NB4 (cell line): ENCODE measurements at places on chromosomes 1 and 21.

DNA sequence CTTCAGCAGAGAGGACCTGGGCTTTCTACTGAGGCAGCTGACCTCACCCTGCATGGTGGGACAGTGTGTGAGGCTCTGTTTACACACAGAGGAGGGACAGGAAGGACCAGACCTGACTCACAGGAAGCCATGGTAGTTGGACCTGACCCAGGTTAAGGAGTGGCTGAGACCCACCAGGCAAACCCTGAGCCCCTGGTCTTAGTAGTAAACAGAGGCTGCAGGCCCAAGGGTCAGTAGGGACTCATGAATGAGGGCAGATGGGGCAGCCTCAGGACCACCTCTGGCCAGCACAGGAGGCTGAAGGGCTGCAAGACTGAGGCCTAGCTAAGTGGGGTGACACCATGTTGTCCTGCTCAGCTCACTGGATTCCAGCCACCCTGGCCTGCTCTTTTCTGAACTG lies 273.2 kb downstream of the GRIK3 start:
- no peak for DNase-seq

- peak; percentile 48 for DNase-seq
These were observed 10.0 kb upstream of the C1orf115 start for GRCh38 chr1:220680085-220680687.

DNA sequence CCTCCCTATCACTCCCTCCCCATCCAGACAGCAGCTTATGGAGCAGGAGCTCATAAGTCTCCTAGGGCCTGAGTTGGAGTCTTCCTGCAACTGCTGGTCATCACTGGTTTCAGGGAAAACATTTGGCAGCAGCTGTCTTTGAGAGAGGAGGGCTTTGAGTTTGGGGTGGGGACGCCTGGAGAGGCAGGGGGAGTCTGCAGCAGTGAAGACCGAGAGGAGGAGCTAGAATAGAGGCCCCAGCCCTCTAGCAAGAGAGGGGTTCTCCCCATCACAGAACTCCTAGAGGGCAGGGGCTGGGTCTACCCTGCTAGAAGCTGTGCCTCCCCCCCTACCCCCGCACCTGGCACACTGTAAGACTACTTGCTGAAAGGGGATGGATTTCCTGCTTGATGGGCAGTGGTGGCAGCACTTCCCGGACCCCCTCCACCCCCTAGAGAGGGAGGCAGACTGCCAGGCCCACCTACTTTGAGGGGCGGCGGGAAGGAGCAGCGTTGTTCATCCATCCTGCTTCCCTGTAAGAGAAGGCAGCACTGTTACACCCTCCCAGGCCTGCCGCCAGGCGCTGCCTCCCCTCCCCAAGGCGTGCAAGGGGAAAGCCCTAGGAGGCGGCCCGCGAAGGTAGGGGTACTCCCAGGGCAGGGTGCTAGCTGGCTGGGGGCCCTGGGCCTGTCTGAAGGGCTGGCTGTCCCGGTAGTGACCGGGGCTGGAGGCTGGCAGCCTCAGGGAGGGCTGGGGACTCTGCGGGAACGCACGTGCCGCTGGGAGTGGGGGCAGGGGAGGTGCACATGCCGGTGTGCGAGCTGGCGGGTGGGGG lies 50.4 kb downstream of the RAP1GAP start:
- no peak for DNase-seq

- DNase-seq = peak; percentile 84
These were observed 1.7 kb upstream of the KIF26B start for GRCh38 chr1:245153081-245153551.

- DNase-seq = peak; percentile 82
These were observed 32.6 kb downstream of the UTP25 start for GRCh38 chr1:209860293-209860881.

DNA sequence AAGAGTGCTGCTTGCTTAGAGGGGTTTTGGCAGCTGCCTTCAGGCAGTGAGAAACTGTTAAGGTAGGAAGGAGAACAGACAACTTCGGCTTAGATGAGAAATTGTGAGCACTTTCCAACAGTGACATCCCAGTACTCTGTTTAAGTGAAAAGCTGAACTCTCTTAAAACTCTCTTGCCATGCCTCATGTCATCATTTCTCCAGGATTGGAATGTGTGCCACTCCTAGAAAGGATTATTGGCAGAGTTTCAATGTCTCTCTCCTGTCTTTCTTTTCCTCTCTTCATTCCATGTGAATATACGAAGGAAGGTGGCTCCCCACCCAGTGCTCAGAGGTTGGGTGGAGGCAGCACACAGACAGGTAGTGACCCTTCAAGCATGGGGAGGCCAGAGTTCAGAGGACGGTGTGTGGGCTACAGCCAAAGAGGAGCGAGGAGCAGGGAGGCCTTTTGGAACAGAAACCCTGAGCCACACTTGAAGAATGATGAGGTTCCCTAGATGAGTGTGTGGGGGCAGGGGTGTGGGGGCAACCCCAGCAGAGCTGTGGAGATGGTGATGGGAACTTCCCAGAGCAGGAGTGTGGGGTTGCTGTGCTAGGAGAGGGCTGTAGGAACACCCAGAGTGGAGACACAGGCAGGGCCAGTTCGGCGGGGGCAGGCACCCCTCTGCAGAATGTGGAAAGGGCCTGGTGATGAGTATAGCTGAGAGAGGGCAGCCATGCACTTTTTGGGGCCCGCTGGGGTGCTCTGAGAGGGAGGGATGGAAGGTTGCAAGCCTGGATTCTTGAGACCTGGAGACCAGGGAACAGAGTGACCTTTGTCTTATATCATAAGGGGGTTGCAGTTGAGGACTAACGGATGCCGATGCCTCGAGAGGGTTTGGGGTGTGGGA lies 58.8 kb downstream of the GALNT2 start:
- DNase-seq = no peak

GRCh38 chr1:110242062-110242461 lies 31.9 kb downstream of the KCNC4 start:
- DNase-seq = no peak

GRCh38 chr1:168319691-168320090 lies 39.0 kb downstream of the TBX19 start:
- no peak for DNase-seq
